ENCODE measurements at places on chromosomes 13 and 19. TPM values are rescaled to one million over a fixed set of nuclear protein-coding genes. Genes with fewer than 3 reads are reported as not detected.
A peak's percentile ranks its signal among the peaks of the same experiment; 100 is the strongest.

Gene CYP4F2
- total RNA-seq = not detected

Gene MAG
- not detected for total RNA-seq

Gene CIC
- total RNA-seq = 86.5 TPM

- H3K27ac ChIP-seq = peak overlapping the region; percentile 94
- H3K27me3 ChIP-seq = no peaks in the 10 kb centered on the region
- no peak for DNase-seq
- H3K4me3 ChIP-seq = peak overlapping the region; percentile 93
- peaks cover 58% of the 10 kb centered on the region for H3K4me1 ChIP-seq
Measured at GRCh38 chr19:1261538-1261797, 7.7 kb upstream of the CIRBP start.

DNA sequence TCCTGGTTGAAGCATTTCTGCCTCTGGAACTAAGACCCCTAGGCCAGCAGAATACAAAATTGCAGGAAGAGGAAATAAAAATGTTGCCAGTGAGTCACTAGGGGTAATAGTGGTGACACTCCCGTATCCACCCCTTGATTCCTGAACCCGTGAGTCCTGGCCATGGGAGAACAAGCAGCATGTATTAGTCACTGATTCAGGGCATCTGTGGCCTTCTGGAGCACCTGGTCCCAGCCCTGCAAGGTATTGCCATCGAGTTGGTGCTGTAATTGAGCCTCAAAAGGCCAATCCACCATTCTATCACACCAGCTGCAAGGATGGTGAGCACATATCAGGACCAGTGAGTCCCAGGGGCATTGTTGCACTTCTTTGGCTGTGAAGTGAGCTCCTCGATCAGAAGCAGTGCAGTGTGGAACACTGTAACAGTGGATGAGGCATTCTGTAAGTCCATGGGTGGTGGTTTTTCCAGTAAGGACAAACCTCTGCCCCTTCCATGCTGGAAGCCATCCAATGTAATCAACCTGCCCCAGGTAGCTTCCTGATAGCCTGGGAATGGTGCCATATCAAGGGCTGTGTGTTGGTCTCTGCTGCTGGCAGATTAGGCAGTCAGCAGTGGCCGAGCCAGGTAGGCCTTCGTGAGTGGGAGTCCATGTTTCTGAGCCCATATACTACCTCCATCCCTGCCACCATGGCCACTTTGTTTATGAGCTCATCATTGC lies 39.6 kb downstream of the C1QTNF9 start:
- H3K36me3 ChIP-seq = no peaks in the 10 kb centered on the region
- H3K4me3 ChIP-seq = no peak overlapping the region
- no peak for DNase-seq
- H3K27me3 ChIP-seq = peaks cover 9% of the 10 kb centered on the region
- H3K4me1 ChIP-seq = no peaks in the 10 kb centered on the region

GRCh38 chr13:96904232-96904631 lies 90.0 kb downstream of the OXGR1 start:
- no peaks in the 10 kb centered on the region for H3K4me1 ChIP-seq
- no peak overlapping the region for H3K27ac ChIP-seq
- H3K4me3 ChIP-seq = no peak overlapping the region
- DNase-seq = no peak
- H3K36me3 ChIP-seq = no peaks in the 10 kb centered on the region

GRCh38 chr13:106859533-106859904 lies 291.6 kb upstream of the ARGLU1 start:
- DNase-seq = no peak
- H3K4me1 ChIP-seq = no peaks in the 10 kb centered on the region
- H3K27ac ChIP-seq = no peak overlapping the region
- no peaks in the 10 kb centered on the region for H3K27me3 ChIP-seq

Measured in activated CD4-positive, alpha-beta memory T cell treated with anti-CD3 and anti-CD28 coated beads, Interleukin-2, amount 10 ng/mL, durations not matched to agents 7 days and 5 days (primary cell).